ENCODE measurements at places on chromosomes 5 and 9.

GRCh38 chr5:34695275-34696027, 39.3 kb downstream of the RAI14 start:
- no peak for DNase-seq

DNA sequence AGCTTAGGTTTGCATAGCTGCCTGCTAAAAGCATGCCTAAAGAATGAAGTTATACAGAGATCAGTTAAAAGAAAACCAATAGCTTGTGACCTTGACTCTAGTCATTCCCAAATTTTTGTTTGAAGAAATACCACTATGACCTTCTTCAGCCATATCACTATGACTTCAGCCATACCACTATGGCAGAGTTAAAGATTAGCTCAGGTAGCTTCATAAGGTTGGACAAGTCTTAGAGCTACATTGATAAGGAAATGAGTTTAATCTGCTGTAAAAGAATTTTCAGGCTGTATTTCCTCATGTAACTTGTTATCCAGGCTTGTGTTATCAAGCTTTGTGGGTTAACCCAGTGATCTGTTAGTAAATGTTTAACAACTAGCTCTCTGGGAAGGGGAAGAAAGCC, 30.7 kb downstream of the C6 start:
- DNase-seq = no peak

- DNase-seq = no peak
Observed at GRCh38 chr9:74573640-74574191, 76.6 kb downstream of the RORB start.

- no peak for DNase-seq
Observed at GRCh38 chr5:172050080-172050479, 43.6 kb upstream of the FBXW11 start.

- DNase-seq = no peak
Observed at GRCh38 chr9:90088434-90088833, 483.6 kb downstream of the GADD45G start.
